ENCODE measurements at places on chromosomes 12 and 14.

DNA sequence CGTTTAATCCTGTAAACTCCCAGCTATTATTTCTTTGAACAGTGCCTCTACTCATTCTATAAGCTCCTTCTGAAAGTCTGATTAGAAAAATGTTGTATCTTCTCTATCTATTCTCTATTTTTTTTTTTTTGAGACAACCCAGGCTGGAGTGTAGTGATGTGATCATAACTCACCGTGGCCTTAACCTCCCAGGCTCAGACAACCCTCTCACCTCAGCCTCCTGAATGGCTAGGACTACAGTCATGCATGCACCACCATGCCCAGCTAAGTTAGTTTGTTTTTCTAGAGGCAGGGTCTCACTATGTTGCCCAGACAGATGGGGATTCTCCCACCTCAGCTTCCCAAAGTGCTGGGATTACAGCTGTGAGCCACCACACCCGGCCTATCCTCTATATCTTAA, 66.6 kb downstream of the RPS6KA5 start:
- no peaks in the 10 kb centered on the region for H3K27me3 ChIP-seq
- H3K36me3 ChIP-seq = peaks cover 58% of the 10 kb centered on the region
- no peak overlapping the region for H3K4me3 ChIP-seq
- peaks cover 39% of the 10 kb centered on the region for H3K4me1 ChIP-seq
- DNase-seq = no peak

DNA sequence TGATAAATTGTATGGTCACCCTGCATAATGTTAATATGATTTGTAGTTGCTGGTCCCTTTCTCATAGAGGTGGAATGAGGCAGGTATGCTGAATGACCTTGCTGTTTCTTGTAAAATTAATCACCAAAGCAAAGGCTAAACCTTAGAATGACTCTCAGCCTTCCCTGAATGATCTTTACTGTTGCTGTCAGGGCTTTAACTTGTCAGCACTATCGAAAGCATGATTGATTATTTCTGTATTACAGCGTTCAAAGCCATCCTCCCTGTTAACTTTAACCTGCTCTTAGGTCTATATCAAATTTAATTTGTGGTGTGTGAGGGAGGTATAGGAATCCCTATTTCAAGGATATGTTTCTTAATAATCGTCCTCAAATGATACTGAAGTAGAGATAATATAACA, 23.1 kb downstream of the RASSF8 start:
- no peak overlapping the region for H3K4me3 ChIP-seq
- H3K27ac ChIP-seq = no peak overlapping the region
- H3K36me3 ChIP-seq = no peaks in the 10 kb centered on the region
- no peaks in the 10 kb centered on the region for H3K4me1 ChIP-seq

DNA sequence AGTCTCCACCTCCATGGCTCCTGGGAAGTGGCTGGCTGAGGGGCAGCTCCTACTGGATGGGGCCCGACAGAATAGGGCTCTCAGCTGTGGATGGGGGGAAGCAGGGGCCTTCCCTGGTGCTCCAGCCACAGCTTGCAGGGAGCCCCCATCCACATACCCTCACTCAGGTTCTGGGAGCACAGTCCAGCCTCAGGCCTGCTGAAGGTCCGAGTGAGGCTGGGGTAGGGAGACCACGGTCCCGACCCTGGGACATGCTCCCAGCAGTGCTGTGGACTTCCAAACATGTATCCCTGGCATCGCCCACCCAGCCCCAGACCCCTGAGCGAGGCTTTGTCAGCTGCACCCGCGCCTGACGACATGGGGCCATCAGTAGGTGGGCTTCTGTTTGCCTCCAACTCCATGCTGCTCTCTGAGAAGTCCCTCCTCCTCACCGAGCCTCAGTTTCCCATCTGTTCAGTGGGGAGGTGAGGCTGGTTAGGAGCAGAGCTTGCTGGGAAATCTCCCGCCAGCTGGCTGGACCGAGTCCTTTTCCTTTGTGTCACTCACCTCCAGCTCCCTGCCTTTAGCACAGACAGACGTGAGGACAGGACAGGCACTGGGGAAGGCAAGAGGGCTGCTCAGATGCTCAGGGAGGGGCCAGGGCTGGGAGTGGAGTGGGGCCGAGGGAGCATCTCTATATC, 9.1 kb upstream of the ATG101 start:
- H3K4me1 ChIP-seq = no peaks in the 10 kb centered on the region
- DNase-seq = no peak
- H3K4me3 ChIP-seq = no peak overlapping the region
- H3K27ac ChIP-seq = no peak overlapping the region

GRCh38 chr14:24231263-24232120, 675 bp downstream of the NEDD8 start:
- no peaks in the 10 kb centered on the region for H3K27me3 ChIP-seq
- H3K4me1 ChIP-seq = peaks cover 39% of the 10 kb centered on the region

DNA sequence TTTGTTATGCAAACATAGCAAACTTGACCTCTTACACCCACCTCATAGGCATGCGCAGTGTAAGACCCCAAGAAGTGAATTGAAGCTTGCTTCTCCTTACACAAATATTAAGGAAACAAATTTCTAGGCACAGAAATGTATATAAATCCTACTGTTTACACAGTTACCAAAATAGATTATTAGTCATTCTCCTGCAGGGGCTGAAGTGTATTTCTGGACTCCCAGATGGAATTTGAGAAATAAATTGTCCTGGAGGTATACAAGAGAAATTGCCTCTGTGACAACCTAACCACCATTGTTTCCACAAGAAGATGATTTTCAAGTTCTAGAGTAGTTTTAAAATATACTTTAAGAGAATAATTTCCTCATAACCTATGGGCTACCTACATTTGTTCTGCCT, 656.0 kb upstream of the MDGA2 start:
- no peaks in the 10 kb centered on the region for H3K36me3 ChIP-seq
- H3K4me3 ChIP-seq = no peak overlapping the region

DNA sequence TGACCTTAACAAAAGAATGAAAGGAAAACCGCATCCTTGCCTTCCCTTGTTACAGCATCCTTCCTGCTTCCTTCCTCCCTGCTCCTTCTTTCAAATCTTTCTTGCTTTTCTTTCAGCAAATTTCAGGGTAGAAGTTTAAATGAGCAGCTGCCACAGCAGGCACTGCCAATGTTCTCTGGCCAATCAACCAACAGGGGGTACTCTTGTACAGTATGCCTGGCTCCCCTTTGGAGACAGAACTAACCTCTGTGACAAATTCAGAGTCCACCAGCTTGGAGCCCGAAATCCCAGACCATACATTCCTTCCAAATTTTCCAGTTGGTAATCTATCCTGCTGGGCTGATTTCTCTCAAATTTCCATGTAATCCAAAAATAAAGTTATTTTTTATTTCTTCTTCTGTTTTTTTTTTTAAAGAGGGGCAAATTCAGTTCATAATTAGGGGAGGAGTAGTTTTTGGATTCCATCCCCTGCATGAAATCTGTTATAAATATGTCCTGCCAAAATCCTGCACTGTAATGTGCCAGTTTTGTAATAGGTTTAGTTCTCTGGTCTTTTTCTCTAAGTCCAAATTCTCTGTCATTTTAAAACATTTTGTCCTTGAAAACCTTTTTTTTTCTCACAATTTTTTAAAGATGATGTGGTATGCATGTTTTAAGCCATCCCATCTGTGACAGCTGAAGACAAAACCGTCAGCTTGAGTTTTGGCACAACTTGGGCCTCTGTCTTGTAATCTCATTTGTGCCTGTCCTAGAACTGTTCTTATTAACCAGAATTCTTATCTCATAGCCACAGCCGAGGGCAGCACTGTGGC, 610.0 kb upstream of the LMO3 start:
- H3K27me3 ChIP-seq = no peaks in the 10 kb centered on the region
- no peak overlapping the region for H3K27ac ChIP-seq
- H3K4me3 ChIP-seq = no peak overlapping the region
- H3K4me1 ChIP-seq = no peaks in the 10 kb centered on the region

- no peak for DNase-seq
- H3K27me3 ChIP-seq = peaks cover 10% of the 10 kb centered on the region
- H3K4me3 ChIP-seq = no peak overlapping the region
- H3K27ac ChIP-seq = no peak overlapping the region
- peaks cover 12% of the 10 kb centered on the region for H3K36me3 ChIP-seq
- H3K4me1 ChIP-seq = peaks cover 31% of the 10 kb centered on the region
Observed at GRCh38 chr14:65957631-65958205, 528.5 kb upstream of the CCDC196 start.

DNA sequence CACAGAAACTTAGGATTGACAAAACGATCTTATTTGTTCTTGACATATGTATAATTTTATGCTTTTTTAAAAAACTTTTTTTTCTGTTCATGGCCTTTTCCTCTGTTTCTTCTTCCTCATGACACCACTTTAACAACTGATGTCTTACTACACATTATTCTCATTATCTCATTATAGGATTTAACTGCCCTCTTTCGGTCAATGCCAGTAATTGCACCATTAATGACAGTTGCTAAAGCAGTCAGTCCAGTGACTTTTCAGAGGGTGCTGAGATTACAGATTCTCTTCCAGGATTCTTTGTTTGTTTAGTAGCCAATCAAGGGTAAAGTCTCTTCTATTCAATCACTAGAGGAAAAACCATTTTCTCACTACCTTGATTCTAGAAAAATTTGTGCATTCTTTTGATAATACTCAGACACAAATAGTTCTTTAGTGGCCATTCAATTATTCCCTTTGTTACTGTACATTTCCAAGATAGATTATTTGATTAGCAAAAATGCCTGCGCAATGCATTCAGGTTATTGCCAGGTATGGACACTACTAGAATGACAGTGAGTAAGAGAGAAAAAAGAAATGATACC, 50.1 kb downstream of the KLRG1 start:
- no peak overlapping the region for H3K4me3 ChIP-seq
- H3K27ac ChIP-seq = no peak overlapping the region
- no peak for DNase-seq
- no peaks in the 10 kb centered on the region for H3K36me3 ChIP-seq

- H3K4me1 ChIP-seq = no peaks in the 10 kb centered on the region
- H3K27ac ChIP-seq = no peak overlapping the region
- H3K27me3 ChIP-seq = no peaks in the 10 kb centered on the region
- peaks cover 11% of the 10 kb centered on the region for H3K36me3 ChIP-seq
- DNase-seq = no peak
Observed at GRCh38 chr12:69779928-69780327, 41.3 kb downstream of the RAB3IP start.

DNA sequence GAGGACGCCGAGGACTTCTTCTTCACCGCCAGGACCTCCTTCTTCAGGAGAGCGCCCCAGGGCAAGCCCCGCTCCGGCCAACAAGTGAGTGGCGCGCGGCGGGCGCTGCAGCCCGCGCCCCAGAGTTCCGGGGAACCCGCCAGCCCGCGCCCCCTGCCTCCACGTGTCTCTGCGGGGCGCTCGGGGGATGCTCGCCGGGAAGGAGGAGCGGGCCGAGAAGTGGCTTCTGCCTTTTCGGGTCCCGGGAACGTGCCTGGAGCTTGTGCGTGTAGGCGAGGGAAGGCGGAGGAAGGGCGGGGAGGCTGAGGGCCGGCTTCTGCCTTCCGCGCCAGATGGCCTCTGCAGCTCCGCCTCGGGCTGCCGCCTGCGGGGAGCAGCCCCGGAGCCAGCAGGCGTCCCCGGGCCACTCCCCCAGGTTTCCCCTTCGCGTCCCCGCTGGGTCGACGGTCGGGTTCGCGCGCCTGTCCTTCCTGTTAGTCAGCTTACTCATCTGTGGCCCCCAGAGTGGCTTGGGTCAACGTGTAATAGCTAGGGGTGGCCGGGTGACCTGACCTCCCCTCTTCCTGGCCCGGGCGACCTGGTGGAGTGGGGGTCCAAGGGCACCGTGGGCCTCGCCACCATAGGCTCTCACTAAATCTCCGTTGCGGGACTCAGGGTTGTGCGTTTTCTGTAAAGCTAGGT, 505 bp downstream of the RASSF3 start:
- peaks cover 38% of the 10 kb centered on the region for H3K4me1 ChIP-seq
- H3K27ac ChIP-seq = peak overlapping the region; percentile 79
- no peaks in the 10 kb centered on the region for H3K27me3 ChIP-seq
- peaks cover 27% of the 10 kb centered on the region for H3K36me3 ChIP-seq

DNA sequence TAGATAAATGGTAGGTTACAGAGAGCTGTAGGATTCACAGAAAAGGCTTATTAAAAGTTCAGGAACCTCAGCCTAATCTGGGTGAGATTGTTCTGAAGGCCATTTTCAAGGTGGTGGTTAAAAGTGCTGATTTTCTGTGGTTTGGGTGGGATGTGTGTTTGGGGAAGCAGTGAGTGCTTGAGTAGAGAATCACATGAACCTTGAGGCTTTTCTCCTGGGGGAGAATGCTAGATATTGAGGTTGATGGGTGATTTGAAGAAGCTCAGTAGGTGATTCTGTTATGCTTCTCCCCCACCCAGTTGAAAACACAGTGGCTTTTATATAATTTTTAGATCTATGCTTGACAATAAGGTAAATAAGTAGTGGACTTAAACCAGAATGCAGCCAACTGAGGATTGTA, 420.9 kb downstream of the PCNX1 start:
- no peak for DNase-seq
- no peaks in the 10 kb centered on the region for H3K27me3 ChIP-seq
- peaks cover 30% of the 10 kb centered on the region for H3K36me3 ChIP-seq
- H3K27ac ChIP-seq = no peak overlapping the region
- H3K4me1 ChIP-seq = peaks cover 55% of the 10 kb centered on the region
- no peak overlapping the region for H3K4me3 ChIP-seq

DNA sequence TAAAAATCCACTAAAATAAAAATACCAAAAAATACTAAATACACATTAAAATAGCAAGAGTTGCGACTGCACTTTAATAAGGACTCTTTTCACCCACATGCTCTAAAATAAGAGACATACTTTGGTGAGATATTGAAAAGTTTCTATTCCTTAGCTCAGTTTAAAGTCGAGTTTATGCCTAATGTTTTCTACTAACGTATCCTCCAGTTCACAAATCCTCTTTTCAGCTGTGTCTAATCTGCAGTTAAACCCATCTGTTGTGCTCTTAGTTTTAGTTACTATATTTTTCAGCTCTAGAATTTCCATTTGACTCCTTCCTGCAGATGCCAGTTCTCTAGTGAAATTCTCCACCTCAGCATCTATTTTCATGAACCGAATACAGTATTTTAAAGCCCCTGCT, 63.8 kb downstream of the CDK17 start:
- peaks cover 34% of the 10 kb centered on the region for H3K4me1 ChIP-seq
- peaks cover 30% of the 10 kb centered on the region for H3K36me3 ChIP-seq
- H3K27me3 ChIP-seq = no peaks in the 10 kb centered on the region
- no peak overlapping the region for H3K4me3 ChIP-seq

DNA sequence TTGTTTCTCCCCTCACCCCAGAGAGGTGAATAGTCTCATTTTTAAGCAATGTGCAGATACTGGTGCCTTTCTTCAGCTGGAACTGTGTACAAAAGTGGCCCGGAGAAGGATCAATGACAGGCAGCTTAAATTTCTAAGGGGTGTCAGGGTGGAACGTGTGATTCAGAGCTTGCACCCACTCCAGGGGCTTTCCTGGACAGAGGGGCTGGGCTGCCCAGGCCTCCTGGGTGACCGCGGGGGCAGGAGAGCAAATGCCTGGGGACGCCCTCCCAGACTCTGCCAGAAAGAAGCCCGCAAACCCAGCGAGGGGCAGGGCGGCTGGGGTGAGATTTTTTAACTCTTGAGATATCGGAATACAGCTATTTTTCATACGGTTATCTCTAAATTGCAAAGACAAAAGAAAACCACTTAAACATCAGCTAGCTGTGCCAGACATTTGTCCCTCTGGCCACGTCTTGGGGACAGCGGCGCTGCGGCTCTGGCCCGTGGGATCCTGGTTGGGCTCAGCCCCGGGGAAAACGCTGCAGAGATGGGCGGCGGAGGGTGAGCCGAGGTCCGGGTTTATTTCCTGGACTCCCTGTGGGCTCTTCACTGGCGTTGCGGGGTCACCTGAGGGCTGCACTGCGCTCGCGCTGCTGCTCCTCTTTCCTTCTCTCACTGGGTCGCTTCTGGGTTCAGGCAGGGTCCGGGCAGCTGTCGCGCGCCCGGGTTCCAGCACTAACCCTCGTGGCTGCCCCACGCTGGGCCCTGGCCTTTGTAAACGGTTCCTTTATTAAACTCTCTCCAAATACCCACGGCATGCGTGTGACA, 35.8 kb downstream of the NFKBIA start:
- peaks cover 24% of the 10 kb centered on the region for H3K4me1 ChIP-seq
- H3K27ac ChIP-seq = peak overlapping the region; percentile 60
- H3K27me3 ChIP-seq = no peaks in the 10 kb centered on the region
- H3K4me3 ChIP-seq = no peak overlapping the region
